Immature natural killer cell (primary cell): ENCODE measurements at places on chromosomes 2 and 18. TPM values are rescaled to one million over a fixed set of nuclear protein-coding genes. Genes with fewer than 3 reads are reported as not detected.

- H3K27me3 ChIP-seq: no peaks in the 10 kb centered on the region
- no peaks in the 10 kb centered on the region for H3K36me3 ChIP-seq
These were observed 510.9 kb upstream of the NRP2 start for GRCh38 chr2:205171261-205171940.

DNA sequence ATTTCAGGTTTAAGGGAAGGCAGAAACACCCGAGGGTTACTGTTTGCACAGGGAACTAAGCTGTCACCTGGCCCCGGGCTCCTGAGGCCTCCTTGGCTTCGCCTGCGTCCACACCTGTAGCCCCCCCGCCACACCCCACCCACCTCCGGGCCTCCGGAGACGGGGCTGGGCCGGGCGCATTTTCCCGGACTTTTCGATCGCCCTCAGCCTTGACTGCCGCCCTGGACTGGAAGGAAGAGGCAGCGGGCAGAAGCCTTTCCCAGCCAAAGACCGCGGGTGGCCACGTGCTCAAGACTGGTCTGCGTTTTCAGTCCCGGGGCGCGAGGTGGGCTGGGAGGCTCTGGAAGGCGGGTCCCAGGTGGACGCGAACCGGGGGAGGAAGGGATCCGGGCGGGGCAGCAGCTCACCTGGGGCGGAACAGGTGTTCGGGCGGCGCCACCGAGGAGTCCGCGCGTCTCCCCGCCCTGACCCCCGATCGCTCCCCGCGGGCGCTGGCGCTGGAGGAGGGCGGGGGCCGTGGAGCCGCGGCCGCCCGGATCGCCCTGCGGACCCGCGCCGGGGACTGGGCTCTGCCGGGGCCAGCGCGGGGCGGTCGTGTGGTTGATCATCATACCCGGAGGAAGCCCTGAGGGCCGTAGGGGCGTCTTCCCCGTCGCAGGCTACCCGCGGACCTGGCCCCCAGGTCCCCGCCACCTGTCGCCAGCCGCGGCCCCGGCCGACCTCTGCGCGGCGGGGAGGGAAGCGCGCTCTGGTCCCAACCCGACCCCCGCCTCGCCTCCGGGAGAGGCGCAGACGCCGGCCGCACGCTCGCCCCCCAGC is 3.2 kb downstream of the ID2 start:
- peaks cover 25% of the 10 kb centered on the region for H3K36me3 ChIP-seq
- H3K4me1 ChIP-seq: peaks cover 32% of the 10 kb centered on the region
- peak overlapping the region; percentile 100 for H3K4me3 ChIP-seq
- H3K27me3 ChIP-seq: peaks cover 29% of the 10 kb centered on the region
- H3K27ac ChIP-seq: peak overlapping the region; percentile 96

- no peak overlapping the region for H3K4me3 ChIP-seq
- no peaks in the 10 kb centered on the region for H3K36me3 ChIP-seq
- peaks cover 12% of the 10 kb centered on the region for H3K27me3 ChIP-seq
- peaks cover 19% of the 10 kb centered on the region for H3K4me1 ChIP-seq
- no peak for DNase-seq
- H3K27ac ChIP-seq: no peak overlapping the region
These were observed 4.5 kb downstream of the TRABD2A start for GRCh38 chr2:84876369-84876768.

SKOR2 gene
- not detected for polyA plus RNA-seq

DNA sequence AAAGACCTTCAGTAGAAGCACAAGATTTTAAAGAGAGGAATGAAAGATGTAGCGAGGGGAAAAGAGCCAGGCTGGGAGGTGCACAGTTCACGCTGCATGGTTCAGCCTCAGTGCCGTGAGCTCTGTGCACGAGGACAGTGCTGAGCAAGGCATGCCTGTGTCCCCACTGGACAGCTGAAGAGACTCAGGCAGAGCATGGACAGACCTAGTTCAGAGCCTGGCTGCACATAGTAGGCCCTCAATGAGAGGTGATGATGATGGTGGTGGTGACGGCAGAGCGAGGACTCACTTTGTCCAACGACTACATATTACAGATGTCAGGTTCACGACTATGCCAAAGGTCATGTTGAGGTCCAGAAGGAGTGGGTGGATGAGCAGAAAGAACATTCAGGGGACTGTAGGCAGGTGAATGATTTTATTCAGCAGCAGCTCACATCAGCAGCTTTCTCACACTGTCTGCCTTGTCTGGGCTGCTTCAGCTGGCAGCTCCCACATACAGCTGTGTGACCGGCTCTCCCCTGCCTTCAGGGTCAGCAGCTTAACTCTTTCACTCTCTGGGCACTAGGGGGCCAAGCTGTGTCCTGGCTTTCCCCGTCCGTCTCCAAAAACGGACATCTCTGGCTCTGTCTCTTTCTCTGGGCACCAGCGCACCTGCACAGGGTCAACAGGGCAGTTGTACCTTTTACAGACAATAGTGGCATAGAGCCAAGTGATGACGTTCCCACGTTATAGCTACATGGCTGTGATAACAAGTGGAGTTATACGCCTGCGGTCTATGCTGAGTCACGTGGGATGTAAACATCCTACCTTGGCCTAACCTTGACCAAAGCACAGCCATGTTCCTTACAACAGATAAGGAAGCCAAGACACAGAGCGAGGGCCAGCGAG is 128.8 kb upstream of the MSH6 start:
- peaks cover 4% of the 10 kb centered on the region for H3K27me3 ChIP-seq
- DNase-seq: no peak
- no peaks in the 10 kb centered on the region for H3K4me1 ChIP-seq
- no peak overlapping the region for H3K27ac ChIP-seq
- H3K4me3 ChIP-seq: no peak overlapping the region
- H3K36me3 ChIP-seq: no peaks in the 10 kb centered on the region
